ENCODE measurements at places on chromosomes 1 and 21. TPM values are rescaled to one million over a fixed set of nuclear protein-coding genes. Genes with fewer than 3 reads are reported as not detected.

UTS2 gene
- total RNA-seq, result not detected

BRDT gene
- not detected for total RNA-seq

NOL9 gene
- total RNA-seq, result 16.5 TPM

CFAP141 gene
- not detected for total RNA-seq

CRNN gene
- not detected for total RNA-seq

LRRC39 gene
- 90.7 TPM for total RNA-seq

KRTAP19-1 gene
- not detected for total RNA-seq

ZMYND12 gene
- 1.6 TPM for total RNA-seq

KLF17 gene
- total RNA-seq, result not detected

ITLN2 gene
- total RNA-seq, result not detected

CAMK2N1 gene
- 11.7 TPM for total RNA-seq

HAO2 gene
- total RNA-seq, result not detected

DTL gene
- total RNA-seq, result 0.48 TPM

CELA3B gene
- total RNA-seq, result not detected

SYCP1 gene
- total RNA-seq, result not detected

HEATR1 gene
- 12.6 TPM for total RNA-seq

PPFIA4 gene
- 46.7 TPM for total RNA-seq

CFHR1 gene
- not detected for total RNA-seq

ITLN1 gene
- 0.27 TPM for total RNA-seq

AZIN2 gene
- 5.8 TPM for total RNA-seq

NCF2 gene
- 4.5 TPM for total RNA-seq

TMEM61 gene
- not detected for total RNA-seq

OVAAL gene
- 6.3 TPM for total RNA-seq

ADGRL4 gene
- 23.5 TPM for total RNA-seq

GCSAML gene
- total RNA-seq, result not detected

ZNF593OS gene
- total RNA-seq, result not detected

RHOC gene
- 270 TPM for total RNA-seq
